ENCODE measurements at places on chromosomes 2 and 18. TPM values are rescaled to one million over a fixed set of nuclear protein-coding genes. Genes with fewer than 3 reads are reported as not detected.

DNA sequence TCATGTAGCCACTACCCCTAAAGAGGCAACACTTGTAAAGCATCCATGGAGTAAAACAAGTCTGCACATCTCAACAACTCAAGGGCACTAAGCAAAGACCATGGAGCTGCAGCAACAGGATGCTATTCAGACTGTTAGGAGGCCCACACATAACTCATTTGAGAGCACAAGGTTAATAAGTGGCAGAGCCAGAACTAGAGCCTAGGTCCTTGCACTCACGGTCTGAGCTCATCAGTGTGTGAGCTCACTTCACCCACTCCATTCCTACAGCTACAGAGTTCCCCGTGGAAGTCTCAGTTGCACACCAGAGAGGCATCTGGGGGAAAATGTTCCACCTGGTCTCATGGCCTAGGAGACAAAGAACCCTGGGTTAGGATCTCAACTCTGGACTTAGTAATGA, 35.0 kb downstream of the TTC32 start:
- H3K27me3 ChIP-seq: no peaks in the 10 kb centered on the region
- H3K36me3 ChIP-seq: no peaks in the 10 kb centered on the region
- no peaks in the 10 kb centered on the region for H3K4me1 ChIP-seq
- DNase-seq: peak; percentile 26
- no peak overlapping the region for H3K4me3 ChIP-seq

- no peaks in the 10 kb centered on the region for H3K27me3 ChIP-seq
- H3K36me3 ChIP-seq: no peaks in the 10 kb centered on the region
- H3K4me1 ChIP-seq: no peaks in the 10 kb centered on the region
- no peak overlapping the region for H3K27ac ChIP-seq
- DNase-seq: no peak
- no peak overlapping the region for H3K4me3 ChIP-seq
Observed at GRCh38 chr2:14544247-14544646, 88.3 kb upstream of the LRATD1 start.

DNA sequence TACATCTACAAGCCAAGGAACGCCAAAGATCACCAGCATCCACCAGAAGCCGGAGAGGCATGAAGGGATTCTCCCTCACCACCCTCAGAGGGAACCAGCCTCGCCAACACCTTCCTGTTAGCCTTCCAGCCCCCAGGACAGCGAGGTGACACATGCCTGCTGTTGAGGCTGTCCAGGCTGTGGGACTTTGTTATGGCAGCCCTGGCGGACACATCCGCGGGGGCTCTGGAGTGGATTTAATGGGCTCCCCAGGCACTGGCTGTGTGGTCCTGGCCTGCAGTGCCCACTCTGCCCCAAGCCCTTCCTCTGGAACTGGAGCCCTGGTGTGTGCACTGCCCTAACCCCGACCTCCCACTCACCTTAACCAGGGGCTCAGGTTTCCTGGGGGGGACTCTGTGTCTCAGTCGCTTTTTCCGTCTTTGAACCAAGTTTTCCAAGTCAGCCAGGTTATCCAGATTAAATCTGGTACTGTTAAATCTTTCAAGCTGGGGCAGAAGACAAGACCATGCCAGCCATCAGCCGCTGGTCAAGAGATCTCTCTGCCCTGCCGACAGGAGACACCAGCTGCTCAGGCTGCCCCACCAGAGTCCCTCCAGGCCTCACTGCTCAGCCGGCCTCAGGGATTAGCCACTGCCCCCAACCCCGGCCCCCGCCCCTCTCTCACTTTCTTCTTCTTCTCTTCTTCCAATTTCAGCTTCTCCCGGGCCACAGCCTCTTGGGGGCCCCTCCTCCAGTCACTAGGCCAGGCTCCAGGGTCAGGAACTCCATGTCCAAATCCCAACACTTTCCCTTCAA, 1.9 kb downstream of the ANKRD23 start:
- no peaks in the 10 kb centered on the region for H3K27me3 ChIP-seq
- peak; percentile 63 for DNase-seq
- no peaks in the 10 kb centered on the region for H3K4me1 ChIP-seq
- no peak overlapping the region for H3K4me3 ChIP-seq
- H3K36me3 ChIP-seq: peaks cover 2% of the 10 kb centered on the region
- no peak overlapping the region for H3K27ac ChIP-seq

GRCh38 chr18:28519997-28520396, 343.1 kb upstream of the CDH2 start:
- no peaks in the 10 kb centered on the region for H3K4me1 ChIP-seq
- H3K36me3 ChIP-seq: no peaks in the 10 kb centered on the region
- H3K27me3 ChIP-seq: no peaks in the 10 kb centered on the region
- no peak for DNase-seq

GRCh38 chr2:236163471-236164200, 4.5 kb downstream of the GBX2 start:
- peaks cover 26% of the 10 kb centered on the region for H3K27me3 ChIP-seq
- H3K4me3 ChIP-seq: no peak overlapping the region
- no peaks in the 10 kb centered on the region for H3K4me1 ChIP-seq
- H3K36me3 ChIP-seq: no peaks in the 10 kb centered on the region
- no peak for DNase-seq

DNA sequence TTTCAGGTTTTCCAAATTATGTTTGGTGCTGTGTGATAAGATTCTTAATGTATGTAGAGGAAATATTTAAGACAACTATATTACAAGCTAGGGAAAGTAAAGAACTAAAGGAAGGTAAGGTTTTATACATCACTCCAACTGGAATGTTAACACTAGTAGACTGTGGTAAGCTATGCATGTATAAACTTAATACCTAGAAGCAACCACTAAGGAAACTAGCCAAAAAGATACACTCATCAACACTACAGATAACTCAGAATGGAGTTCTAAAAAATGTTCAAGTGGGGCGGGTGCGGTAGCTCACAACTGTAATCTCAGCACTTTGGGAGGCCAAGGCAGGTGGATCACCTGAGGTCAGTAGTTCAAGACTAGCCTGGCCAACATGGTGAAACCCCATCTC, 37.8 kb upstream of the MALL start:
- H3K36me3 ChIP-seq: no peaks in the 10 kb centered on the region
- no peak overlapping the region for H3K4me3 ChIP-seq
- no peaks in the 10 kb centered on the region for H3K27me3 ChIP-seq
- no peak overlapping the region for H3K27ac ChIP-seq
- no peak for DNase-seq
- H3K4me1 ChIP-seq: no peaks in the 10 kb centered on the region

DNA sequence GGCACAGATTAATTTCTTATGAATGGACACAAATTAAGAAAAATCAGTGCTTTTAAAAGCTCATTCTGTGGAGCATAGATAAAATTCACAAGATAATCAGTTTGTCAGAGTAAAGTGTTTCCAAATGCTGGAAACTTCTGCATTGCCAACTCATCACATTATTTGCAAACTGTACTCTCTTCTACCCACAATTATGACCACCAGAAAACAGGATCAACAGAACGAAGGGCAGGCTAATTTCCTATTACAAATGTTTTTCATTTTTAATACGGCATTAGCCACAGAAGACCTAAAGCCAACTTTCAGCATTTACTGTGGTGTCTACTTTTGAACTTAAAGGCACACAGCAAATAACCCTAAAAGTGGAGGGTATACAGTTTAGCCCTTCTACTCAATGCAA, 6.0 kb downstream of the IRS1 start:
- peak overlapping the region; percentile 66 for H3K27ac ChIP-seq
- H3K4me1 ChIP-seq: peaks cover 33% of the 10 kb centered on the region
- H3K36me3 ChIP-seq: no peaks in the 10 kb centered on the region
- DNase-seq: no peak
- no peaks in the 10 kb centered on the region for H3K27me3 ChIP-seq

- no peak for DNase-seq
- H3K27me3 ChIP-seq: no peaks in the 10 kb centered on the region
- H3K4me1 ChIP-seq: no peaks in the 10 kb centered on the region
- no peak overlapping the region for H3K4me3 ChIP-seq
- H3K27ac ChIP-seq: no peak overlapping the region
Observed at GRCh38 chr18:24051031-24051947, 36.7 kb downstream of the TTC39C start.

- H3K36me3 ChIP-seq: no peaks in the 10 kb centered on the region
- DNase-seq: no peak
- H3K27ac ChIP-seq: peak overlapping the region; percentile 41
- H3K4me1 ChIP-seq: no peaks in the 10 kb centered on the region
Observed at GRCh38 chr2:28601616-28602015, 105.8 kb downstream of the PLB1 start.

DNA sequence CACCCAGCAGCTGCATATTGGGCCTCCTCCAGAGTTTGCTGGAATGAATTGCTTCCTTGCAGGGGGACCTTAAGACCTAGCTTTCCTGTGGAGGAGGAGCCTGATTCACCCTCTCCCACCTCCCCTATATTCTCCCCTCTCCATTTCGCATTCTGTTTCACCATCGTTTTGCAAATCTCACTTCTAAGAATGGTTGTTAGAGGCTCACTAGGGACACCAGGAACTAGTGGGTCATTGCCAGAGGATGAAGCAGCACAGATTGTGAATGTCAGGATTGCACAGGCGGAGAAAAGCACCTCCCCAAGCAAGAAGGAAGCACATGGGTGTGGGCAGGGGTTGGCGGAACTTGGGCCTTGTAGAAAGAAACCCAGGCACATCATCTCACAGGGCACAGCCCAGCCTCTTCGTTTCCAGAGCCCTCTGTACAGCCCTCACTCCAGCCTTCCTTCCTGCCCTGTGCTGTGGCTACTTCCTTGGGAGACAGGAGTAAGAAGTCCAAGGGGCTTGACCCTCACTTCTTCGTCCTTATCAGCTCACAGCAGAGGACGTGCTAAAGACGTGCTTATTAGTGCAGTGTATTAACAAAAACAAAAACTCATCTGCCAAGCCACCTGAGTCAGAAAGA, 63.4 kb downstream of the TACR1 start:
- no peak overlapping the region for H3K27ac ChIP-seq
- H3K27me3 ChIP-seq: no peaks in the 10 kb centered on the region
- no peaks in the 10 kb centered on the region for H3K36me3 ChIP-seq
- DNase-seq: no peak
- H3K4me3 ChIP-seq: no peak overlapping the region
- peaks cover 7% of the 10 kb centered on the region for H3K4me1 ChIP-seq

DNA sequence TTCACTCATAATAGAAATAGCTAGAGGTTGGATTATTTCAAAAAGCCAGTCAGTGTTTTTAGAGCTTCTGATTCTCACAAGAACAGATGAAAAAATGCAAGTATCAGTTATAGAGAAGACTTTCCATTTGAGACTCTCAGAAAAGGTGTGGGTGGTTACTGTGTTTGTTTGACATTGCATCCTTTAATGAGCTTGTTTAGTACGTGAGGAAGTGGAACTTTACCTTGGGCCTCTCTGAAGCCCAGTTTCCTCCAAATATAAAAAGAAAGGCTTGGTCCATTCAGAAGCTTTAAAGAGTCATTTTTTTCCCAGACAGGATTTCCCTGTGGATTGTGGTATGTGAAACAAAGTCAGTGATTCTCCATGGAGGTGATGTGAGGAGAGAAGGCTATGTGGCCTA, 89.9 kb upstream of the RANBP2 start:
- no peak overlapping the region for H3K27ac ChIP-seq
- H3K27me3 ChIP-seq: no peaks in the 10 kb centered on the region
- peaks cover 11% of the 10 kb centered on the region for H3K4me1 ChIP-seq
- no peak overlapping the region for H3K4me3 ChIP-seq
- no peaks in the 10 kb centered on the region for H3K36me3 ChIP-seq
- DNase-seq: no peak

- no peak overlapping the region for H3K4me3 ChIP-seq
- H3K4me1 ChIP-seq: no peaks in the 10 kb centered on the region
- DNase-seq: no peak
- H3K36me3 ChIP-seq: no peaks in the 10 kb centered on the region
Observed at GRCh38 chr2:3151153-3151918, 226.3 kb downstream of the EIPR1 start.

- no peaks in the 10 kb centered on the region for H3K36me3 ChIP-seq
- H3K27ac ChIP-seq: no peak overlapping the region
- no peak for DNase-seq
- no peak overlapping the region for H3K4me3 ChIP-seq
Observed at GRCh38 chr2:176317199-176317598, 48.0 kb downstream of the MTX2 start.

DNA sequence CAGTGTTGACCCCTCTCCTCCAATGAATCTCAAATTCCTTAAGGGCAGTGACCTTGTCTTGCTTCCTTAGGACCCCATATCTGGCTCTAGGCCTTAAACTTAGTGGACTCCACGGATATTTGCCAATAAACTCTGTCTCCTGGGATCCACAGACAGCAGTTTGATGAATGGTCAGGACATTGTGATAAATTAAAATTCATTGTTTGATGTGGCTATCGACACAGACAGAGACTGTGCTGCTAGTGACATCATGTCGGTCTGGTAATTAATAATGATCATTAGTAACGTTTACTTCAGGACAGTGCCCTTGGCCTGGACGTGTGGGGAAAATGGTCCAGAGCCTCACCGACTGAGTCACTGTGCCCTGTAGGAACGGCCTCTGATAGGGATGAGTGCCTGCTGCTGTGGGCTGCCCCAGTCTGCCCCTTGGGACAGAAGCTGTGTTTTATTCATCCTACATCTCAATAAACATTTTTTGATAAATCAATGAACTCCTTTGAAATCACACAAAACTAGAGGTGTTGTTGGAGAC, 5.2 kb upstream of the SLC35F6 start:
- H3K27me3 ChIP-seq: no peaks in the 10 kb centered on the region
- H3K4me1 ChIP-seq: no peaks in the 10 kb centered on the region
- no peaks in the 10 kb centered on the region for H3K36me3 ChIP-seq
- H3K4me3 ChIP-seq: no peak overlapping the region
- no peak for DNase-seq

- H3K27ac ChIP-seq: no peak overlapping the region
- no peaks in the 10 kb centered on the region for H3K4me1 ChIP-seq
- H3K36me3 ChIP-seq: no peaks in the 10 kb centered on the region
- no peak overlapping the region for H3K4me3 ChIP-seq
- no peak for DNase-seq
Observed at GRCh38 chr2:57890464-57890863, 156.1 kb upstream of the VRK2 start.

- no peaks in the 10 kb centered on the region for H3K4me1 ChIP-seq
- no peak overlapping the region for H3K27ac ChIP-seq
- H3K4me3 ChIP-seq: no peak overlapping the region
- no peaks in the 10 kb centered on the region for H3K36me3 ChIP-seq
Observed at GRCh38 chr2:8627692-8628085, 54.2 kb upstream of the ID2 start.

DNA sequence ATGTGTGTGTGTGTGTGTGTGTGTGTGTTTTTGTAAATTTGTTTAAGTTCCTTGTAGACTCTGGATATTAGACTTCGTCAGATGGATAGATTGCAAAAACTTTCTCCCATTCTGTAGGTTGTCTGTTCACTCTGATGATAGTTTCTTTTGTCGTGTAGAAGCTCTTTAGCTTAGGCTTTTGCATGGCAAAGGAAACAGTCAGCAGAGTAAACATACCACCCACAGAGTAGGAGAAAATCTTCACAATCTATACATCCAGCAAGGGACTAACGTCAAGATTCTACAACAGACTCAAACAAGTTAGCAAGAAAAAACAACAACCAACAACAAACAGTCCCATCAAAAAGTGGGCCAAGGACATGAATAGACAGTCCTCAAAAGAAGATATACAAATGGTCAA, 336.7 kb upstream of the ATP5MC3 start:
- H3K27me3 ChIP-seq: no peaks in the 10 kb centered on the region
- no peak for DNase-seq
- no peak overlapping the region for H3K4me3 ChIP-seq

Gene PDE11A
- 0.82 TPM for total RNA-seq

Gene CEBPZOS
- total RNA-seq: 38.3 TPM

Gene STARD6
- total RNA-seq: 0.19 TPM

Gene PARD6G
- 1.9 TPM for total RNA-seq

Gene KCNK3
- 8.1 TPM for total RNA-seq

Gene VSNL1
- 0.44 TPM for total RNA-seq
